ENCODE measurements at places on chromosomes 5 and 9.

DNA sequence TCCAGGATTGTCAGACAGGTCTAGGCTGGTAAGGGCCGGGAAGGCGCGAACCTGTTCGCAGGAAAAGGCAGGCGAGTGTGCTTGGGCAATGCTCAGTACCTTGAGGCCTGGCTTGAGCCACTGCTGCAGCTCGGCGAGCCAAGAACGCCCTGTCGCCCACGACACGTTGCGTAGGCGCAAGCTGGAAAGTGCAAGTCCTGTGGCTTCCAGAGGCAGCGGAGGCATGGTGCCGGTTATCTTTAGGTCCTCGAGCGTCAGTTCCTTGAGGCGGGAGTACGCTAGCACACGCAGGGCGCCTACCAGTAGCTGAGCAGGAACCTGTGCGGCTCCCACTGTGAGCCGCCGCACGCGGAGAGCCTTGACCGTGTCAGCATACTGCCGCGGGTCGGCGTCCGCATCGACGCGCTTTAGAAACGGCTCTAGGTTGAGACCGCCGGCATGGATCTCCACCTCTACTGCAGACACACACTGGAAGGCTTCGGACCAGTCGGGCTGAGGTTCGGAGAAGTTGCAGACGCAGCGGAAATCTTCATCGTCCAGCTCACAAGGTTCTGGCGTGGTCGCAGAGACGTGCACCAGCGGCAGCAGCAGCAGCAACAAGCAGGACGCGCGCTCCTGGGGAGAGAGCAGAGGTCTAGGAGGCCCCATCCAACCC is 482 bp downstream of the CD14 start:
- no peaks in the 10 kb centered on the region for H3K27me3 ChIP-seq
- H3K4me1 ChIP-seq = peaks cover 51% of the 10 kb centered on the region
- peak overlapping the region; percentile 36 for H3K27ac ChIP-seq
- no peak overlapping the region for H3K4me3 ChIP-seq
- DNase-seq = no peak

DNA sequence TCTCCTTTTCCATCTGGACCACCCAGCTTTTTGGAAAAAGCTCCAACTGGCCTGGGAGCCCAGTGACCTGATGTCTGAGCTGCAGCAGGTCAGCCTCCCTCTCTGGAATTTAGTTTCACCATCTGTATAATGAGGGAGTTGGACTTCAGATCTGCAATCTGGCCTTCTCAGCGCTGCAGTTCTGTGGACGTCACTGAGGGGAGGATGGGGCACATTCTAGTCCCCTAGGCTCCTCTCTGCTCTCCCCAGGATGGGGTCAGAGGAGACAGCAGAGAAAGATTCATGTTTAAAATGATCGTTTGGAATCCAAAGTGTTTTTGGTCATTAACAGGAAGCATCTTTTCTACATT is 10.2 kb downstream of the OR13J1 start:
- no peak overlapping the region for H3K4me3 ChIP-seq
- DNase-seq = no peak
- no peak overlapping the region for H3K27ac ChIP-seq
- H3K36me3 ChIP-seq = no peaks in the 10 kb centered on the region
- H3K27me3 ChIP-seq = peaks cover 23% of the 10 kb centered on the region
- H3K4me1 ChIP-seq = no peaks in the 10 kb centered on the region

DNA sequence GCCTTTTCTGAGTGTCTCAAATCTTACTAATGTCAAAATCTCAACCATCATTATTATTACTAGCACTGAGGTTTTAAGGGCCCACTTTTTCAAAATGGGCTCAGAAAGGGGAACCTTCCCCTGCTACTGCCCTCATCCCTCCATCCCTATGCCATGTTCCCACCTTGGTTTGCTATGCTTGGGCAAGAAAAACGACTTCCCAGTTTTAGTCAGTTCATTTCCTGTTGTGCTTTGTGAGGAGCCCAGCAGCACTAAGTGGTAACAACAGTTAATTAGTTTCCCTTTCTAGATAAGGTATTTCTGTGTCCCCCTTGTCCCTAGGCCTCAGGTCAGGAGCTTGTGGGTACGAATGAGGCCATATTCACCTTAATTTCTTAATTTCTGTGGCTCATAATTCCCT is 595.2 kb downstream of the RAB3C start:
- H3K36me3 ChIP-seq = no peaks in the 10 kb centered on the region
- no peak for DNase-seq
- H3K27me3 ChIP-seq = no peaks in the 10 kb centered on the region
- no peak overlapping the region for H3K4me3 ChIP-seq

DNA sequence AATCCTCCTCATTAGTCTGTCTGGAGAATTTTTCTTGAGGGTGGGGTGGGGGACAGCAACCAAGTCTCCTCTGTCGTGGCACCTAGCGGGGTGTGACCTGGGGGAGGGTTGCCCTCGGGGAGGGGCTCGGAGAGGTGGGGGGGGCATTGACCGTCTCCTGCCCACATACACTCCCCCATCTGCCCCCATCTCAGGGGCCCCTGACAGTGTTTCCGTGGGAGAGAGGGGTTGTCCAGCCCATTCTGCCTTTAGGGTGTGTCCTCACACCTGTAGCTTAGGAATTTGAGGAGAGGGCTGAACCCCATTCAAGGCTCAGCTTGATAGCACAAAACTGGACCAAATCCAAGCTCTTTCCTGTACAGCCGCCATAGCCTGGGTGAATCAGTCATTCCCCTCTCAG is 5.9 kb upstream of the CXXC5 start:
- H3K4me3 ChIP-seq = no peak overlapping the region
- no peak overlapping the region for H3K27ac ChIP-seq
- peaks cover 93% of the 10 kb centered on the region for H3K4me1 ChIP-seq
- no peaks in the 10 kb centered on the region for H3K36me3 ChIP-seq
- H3K27me3 ChIP-seq = no peaks in the 10 kb centered on the region

- DNase-seq = no peak
- H3K4me3 ChIP-seq = no peak overlapping the region
- H3K27me3 ChIP-seq = no peaks in the 10 kb centered on the region
- no peaks in the 10 kb centered on the region for H3K36me3 ChIP-seq
- H3K27ac ChIP-seq = no peak overlapping the region
Measured at GRCh38 chr5:33832404-33833236, 59.2 kb downstream of the ADAMTS12 start.

DNA sequence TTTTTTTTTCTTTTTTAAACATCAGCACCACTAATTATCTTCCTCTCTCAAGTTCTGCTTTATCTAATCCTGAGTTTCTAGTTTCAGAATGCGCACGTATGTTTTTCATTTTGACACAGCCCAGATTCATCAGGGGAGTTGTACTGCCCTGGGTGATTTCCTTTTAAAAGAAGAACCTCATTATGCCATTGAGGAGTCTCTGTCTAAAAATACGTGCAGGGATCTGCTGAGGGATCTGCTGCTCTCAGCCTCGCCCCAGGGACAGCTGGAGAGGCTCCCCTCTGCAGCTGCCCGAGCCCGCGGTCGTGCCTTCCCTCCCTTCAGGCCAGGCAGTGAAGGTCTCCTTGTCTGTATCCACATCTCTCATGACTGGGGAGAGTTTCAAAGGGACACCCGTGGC is 273.1 kb downstream of the ARHGEF28 start:
- no peaks in the 10 kb centered on the region for H3K27me3 ChIP-seq
- no peak for DNase-seq
- no peak overlapping the region for H3K27ac ChIP-seq
- peaks cover 14% of the 10 kb centered on the region for H3K4me1 ChIP-seq

DNA sequence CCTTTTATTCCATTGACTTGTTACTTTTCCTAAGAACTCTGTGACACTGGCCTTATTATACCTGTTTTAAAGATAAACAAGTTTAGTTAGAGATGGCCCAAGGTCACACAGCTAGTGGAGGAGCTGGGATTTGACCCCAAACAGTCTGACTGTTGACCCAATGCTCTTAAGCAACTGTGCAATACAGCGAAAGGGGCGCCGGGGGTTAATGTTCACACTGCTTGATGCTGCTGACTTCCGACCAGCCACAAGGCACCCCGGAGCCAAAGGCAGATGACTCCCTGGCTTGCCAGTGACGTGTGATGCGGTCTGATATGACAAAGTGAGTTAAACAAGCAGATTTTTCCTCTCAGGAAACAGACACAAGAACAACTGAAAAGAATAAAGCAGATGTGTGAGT is 23.9 kb downstream of the PIK3R1 start:
- H3K4me3 ChIP-seq = no peak overlapping the region
- H3K36me3 ChIP-seq = no peaks in the 10 kb centered on the region
- peak overlapping the region; percentile 72 for H3K27ac ChIP-seq

DNA sequence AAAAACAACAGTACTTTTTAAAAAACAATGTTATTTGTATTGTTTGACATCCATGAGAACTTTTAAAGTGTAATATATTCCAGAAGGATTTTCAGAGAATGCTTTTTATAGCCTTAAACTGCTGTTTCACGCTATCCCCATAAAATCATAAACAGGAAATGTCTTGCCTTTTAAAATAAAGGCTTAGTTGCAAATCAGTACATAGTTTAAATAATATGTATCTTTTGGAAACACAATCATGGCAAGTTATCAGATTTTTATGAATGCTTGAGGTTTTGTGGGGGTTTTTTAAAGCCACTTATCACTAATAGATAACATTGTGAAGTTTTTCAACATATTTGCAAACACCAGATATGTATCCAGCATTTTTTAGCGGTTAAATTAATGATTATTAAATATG is 37.2 kb upstream of the F2RL2 start:
- DNase-seq = no peak
- no peak overlapping the region for H3K27ac ChIP-seq
- H3K4me3 ChIP-seq = no peak overlapping the region
- no peaks in the 10 kb centered on the region for H3K4me1 ChIP-seq
- H3K27me3 ChIP-seq = no peaks in the 10 kb centered on the region
- H3K36me3 ChIP-seq = peaks cover 8% of the 10 kb centered on the region

- peak overlapping the region; percentile 100 for H3K4me3 ChIP-seq
- H3K36me3 ChIP-seq = peaks cover 7% of the 10 kb centered on the region
- DNase-seq = peak; percentile 16
- H3K4me1 ChIP-seq = peaks cover 56% of the 10 kb centered on the region
- H3K27me3 ChIP-seq = no peaks in the 10 kb centered on the region
Measured at GRCh38 chr9:33024126-33024965, 727 bp upstream of the DNAJA1 start.

- no peaks in the 10 kb centered on the region for H3K36me3 ChIP-seq
- H3K27ac ChIP-seq = no peak overlapping the region
- H3K27me3 ChIP-seq = peaks cover 15% of the 10 kb centered on the region
- H3K4me3 ChIP-seq = no peak overlapping the region
- DNase-seq = no peak
- H3K4me1 ChIP-seq = no peaks in the 10 kb centered on the region
Measured at GRCh38 chr9:134570711-134571325, 70.8 kb upstream of the COL5A1 start.

GRCh38 chr9:8417341-8417740 is 617.8 kb upstream of the DMAC1 start:
- no peaks in the 10 kb centered on the region for H3K36me3 ChIP-seq
- no peak overlapping the region for H3K4me3 ChIP-seq
- DNase-seq = no peak
- H3K27ac ChIP-seq = no peak overlapping the region
- no peaks in the 10 kb centered on the region for H3K4me1 ChIP-seq
- no peaks in the 10 kb centered on the region for H3K27me3 ChIP-seq

GRCh38 chr9:107261106-107261505 is 22.0 kb upstream of the RAD23B start:
- no peaks in the 10 kb centered on the region for H3K27me3 ChIP-seq
- H3K36me3 ChIP-seq = no peaks in the 10 kb centered on the region
- no peak for DNase-seq

- H3K4me3 ChIP-seq = no peak overlapping the region
- peak; percentile 44 for DNase-seq
- no peaks in the 10 kb centered on the region for H3K36me3 ChIP-seq
- no peaks in the 10 kb centered on the region for H3K27me3 ChIP-seq
Measured at GRCh38 chr5:92916036-92916435, 665.0 kb downstream of the NR2F1-AS1 start.

GRCh38 chr5:23303435-23303834 is 204.0 kb upstream of the PRDM9 start:
- DNase-seq = no peak
- no peaks in the 10 kb centered on the region for H3K27me3 ChIP-seq

DNA sequence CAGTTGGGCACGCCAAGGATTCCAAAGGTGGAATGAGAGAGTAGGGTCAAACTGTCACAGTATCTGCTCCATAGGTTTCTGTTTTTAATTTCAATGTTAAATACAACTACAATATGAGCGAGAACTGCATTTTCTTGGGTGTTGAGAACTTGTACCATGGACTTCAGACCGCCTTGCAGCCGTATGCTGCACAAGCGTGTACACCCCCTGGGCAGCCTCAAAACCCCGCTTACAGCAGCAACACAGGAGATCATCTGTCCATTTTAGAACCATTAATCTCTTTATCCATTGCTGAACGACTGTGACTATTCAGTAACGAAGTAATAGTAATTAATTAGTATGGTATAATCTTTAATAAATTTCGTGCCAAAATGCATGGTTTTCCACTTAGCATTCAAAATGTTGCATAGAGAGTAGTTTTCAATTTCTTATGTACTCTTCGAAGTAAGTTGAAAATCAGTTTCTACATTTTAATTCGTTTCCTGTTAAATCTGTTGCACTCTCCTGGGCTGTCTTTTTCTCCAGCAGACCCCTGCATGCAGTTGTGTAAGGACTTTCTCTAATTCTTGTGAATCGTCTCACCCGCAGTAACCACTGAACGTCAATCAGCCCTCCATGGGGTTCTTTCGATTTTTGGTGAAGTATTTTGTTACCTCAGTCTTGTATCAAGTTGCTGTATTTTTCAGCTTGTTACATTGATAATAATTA is 42.0 kb upstream of the GARNL3 start:
- H3K4me3 ChIP-seq = no peak overlapping the region
- H3K4me1 ChIP-seq = peaks cover 27% of the 10 kb centered on the region
- H3K27me3 ChIP-seq = peaks cover 4% of the 10 kb centered on the region
- H3K36me3 ChIP-seq = no peaks in the 10 kb centered on the region
- no peak for DNase-seq
- H3K27ac ChIP-seq = no peak overlapping the region

DNA sequence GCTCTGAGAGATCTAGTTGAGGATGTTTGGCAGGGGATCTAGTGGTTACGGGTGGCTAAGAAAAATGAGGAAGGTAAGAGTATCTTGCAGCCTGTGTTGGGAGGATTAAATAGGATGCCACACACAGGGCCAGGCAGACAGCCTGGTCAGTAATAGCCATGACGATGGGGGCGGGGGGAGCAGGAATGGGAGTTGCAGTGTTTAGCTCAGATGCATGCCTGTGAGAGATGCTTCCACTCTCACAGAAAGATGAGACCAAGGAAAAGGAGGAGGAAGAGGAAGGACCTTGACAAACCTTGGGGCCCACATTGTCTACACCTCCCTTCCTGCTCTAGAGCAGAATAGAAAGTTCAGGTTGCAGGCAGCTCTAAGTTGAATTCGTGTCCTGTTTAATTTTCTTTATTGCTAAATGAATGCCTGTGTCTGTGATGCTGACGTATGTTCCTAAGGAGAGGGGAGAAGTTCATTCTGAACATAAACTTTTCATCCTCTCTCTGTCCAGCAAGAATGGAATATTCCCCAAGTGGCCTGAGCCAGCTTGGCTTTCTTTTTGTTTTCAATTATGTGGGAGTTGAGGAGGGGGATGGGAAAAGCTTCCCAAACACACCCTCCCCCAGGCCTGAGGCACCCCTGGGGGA is 28.7 kb downstream of the TGFBI start:
- no peaks in the 10 kb centered on the region for H3K27me3 ChIP-seq
- no peak for DNase-seq
- peaks cover 62% of the 10 kb centered on the region for H3K36me3 ChIP-seq
- H3K27ac ChIP-seq = peak overlapping the region; percentile 89
- peaks cover 78% of the 10 kb centered on the region for H3K4me1 ChIP-seq

Measured in HepG2 (cell line).